ENCODE measurements at places on chromosomes 3 and 15.

DNA sequence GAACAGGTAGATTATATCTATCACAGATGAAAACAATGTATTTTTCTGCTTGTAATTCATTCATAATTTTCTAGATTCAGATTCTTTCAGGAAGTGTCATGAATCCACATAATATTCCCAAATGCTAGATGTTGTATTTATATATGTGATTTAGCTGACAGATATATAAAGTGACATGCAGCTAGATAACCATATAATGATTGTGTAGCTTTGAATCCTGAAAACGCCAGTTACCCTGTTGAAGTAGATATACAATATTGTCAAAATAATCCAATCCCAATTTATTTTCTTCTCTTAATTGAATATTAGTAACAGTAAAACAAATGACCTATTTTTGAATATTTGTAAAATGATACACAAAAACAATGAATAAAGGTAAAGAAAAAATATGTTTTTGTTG lies 738.4 kb downstream of the CADM2 start:
- no peak for DNase-seq

- DNase-seq: peak; percentile 23
Observed at GRCh38 chr15:80695099-80695910, at the start of gene ABHD17C. Gene ABHD17C (plus strand): TSS chr15:80695310. CDS start chr15:80695430, 120 bp downstream.

- DNase-seq: no peak
Observed at GRCh38 chr3:139975594-139976365, 40.8 kb downstream of the CLSTN2 start.

GRCh38 chr3:137471130-137471529 lies 293.0 kb upstream of the SOX14 start:
- DNase-seq: no peak

DNA sequence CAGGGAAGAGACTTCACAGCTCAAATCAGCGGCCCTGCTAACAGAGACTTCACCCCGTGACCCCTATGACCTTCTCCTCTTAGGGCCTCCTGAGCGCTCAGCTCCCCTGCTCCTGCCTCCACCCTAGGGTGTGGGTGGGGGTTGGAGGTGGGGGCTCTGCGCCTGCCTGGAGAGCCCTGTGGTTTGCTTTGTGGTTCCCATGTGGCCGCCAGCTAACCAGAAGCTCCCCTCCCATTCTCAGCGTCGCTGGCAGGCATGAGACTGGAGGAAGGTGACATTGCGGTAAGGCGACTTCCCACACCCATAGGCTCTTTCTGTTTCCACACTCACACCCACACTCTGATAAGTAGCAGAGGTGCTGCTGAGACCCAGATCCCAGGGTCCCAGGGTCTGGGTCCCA lies 27.6 kb downstream of the XYLB start:
- DNase-seq: peak; percentile 49

DNA sequence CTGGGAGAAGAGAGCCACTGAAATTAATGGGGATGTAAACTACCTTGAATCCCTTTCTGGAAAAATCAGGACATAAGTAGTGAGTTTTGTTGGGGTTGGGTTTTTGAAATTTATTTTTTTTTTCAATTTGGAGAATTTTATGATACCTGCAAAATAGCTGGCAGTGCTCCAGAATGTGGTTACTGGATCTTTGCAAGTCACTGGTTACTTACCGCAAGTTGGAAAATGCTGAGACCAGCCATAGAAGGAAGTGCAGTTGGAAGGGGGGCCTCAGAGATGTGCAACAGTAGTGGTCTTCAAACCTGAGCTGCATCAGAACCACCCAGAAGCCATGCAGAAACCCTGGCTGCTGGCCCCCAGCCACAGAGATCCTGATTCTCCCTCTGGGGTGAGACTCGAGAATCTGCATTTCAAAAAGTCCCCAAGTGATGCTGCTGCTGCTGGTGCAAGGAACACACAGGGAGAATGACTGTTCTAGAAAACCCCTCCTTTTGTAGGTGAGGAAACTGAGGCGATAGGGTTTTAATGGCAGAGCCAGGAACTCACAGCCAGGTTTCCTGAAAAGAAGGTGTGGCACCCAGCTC lies 39.7 kb downstream of the SEMA5B start:
- no peak for DNase-seq

DNA sequence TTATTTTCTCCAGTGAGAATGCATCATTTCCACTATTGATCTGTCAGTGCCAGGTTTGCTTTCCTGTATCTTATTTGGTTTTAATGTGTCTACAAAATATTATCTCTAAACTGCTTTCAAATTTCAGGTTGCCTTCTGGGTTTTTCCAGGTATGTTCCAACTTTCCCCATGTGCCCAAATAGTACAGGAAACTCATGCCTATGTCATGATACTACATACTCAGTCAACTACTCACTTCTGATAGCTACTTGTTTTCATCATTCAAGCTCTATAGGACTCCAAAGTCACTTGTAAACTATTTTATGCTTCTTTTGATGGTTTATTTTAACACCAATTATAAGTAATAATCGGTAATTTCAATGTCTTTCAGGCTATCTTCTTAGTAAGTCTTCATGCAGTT lies 134.8 kb upstream of the TTC14 start:
- DNase-seq: no peak

- no peak for DNase-seq
Observed at GRCh38 chr3:150407808-150408220, 284 bp upstream of the TSC22D2 start.

- DNase-seq: no peak
Observed at GRCh38 chr3:172367205-172368105, 80.8 kb downstream of the GHSR start.

GRCh38 chr3:21067031-21067813 lies 683.8 kb downstream of the ZNF385D start:
- no peak for DNase-seq

DNA sequence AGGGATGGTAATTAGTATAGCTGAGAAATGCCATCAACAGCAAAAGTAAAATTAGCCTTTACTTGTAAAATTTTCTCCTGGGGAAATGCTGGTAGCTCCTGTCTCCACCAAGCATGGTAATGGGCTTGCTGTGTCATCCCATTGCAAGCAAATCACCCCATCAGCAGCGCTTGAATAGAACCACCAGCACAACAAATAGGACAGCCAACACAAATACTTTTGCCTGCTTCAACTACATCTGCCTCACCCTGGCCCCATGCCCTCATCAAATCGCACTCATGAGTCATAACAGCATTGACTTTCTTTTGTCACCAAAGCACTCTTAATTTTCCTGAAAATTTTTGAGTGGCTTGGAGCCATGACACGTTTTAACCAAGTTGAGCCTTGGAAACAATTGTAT lies 52.6 kb downstream of the ERC2 start:
- DNase-seq: no peak

DNA sequence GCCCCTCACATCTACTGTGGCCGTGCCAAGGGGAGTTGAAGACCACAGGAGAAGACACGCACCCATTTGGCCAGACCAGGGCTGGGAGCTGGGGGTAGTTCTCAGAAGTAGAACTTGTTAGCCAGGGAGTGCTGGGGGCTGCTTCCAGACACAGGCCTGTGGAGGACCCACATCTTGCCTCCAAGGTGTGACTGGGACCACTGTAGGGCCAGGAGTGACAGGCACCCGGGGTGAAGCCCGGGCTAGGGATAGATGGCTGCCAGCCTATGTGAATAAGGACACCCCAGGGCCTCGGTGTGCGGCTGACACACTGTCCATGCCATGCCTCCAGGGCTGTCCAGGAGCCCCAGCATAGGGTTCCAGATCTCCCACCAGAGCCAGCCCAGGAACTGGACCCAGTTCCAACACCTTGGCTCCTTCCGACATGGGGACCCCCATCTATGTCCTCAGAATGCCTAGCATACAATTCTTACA lies 1.8 kb downstream of the ANPEP start:
- no peak for DNase-seq

DNA sequence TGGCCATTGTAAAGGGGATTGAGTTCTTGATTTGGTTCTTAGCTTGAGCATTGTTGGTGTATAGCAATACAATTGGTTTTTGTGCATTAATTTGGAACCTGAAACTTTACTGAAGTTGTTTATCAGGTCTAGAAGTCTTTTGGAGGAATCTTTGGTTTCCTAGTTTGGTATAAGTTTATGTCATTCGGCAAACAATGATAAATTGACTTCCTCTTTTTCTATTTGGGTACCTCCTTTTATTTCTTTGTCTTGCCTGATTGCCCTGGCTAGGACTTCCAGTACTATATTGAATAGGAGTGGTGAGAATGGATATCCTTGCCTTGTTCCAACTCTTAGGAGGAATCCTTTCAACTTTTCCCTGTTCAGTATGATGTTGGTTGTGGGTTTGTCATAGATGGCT lies 32.1 kb downstream of the SPESP1 start:
- DNase-seq: no peak

DNA sequence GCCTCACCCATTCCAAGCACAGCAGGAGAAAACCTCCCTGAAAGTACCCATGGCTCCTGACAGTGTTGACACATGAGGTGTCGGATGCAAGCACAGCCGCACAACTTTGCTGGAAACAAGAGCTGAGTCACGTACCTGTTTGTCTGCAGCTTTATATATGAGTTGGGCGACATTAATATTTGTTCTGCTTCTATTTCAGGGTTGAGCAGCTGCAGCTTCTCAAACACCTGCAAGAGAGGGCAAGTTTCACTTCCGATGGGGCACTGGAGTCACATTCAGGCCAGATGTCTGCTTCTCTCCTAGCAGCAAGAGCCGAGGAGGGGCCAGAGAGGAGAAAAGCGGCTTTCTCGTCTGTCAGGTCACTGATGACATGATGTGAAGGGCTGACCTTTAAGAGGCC lies 88.0 kb downstream of the NUP210 start:
- no peak for DNase-seq

GRCh38 chr3:14774431-14774830 lies 44.3 kb upstream of the FGD5 start:
- no peak for DNase-seq
